ENCODE measurements at places on chromosomes 13 and 19.

- DNase-seq = no peak
Observed at GRCh38 chr19:10544242-10544752, 593 bp downstream of the ATG4D start.

- DNase-seq = no peak
Observed at GRCh38 chr13:40563350-40564125, 102.9 kb downstream of the FOXO1 start.

DNA sequence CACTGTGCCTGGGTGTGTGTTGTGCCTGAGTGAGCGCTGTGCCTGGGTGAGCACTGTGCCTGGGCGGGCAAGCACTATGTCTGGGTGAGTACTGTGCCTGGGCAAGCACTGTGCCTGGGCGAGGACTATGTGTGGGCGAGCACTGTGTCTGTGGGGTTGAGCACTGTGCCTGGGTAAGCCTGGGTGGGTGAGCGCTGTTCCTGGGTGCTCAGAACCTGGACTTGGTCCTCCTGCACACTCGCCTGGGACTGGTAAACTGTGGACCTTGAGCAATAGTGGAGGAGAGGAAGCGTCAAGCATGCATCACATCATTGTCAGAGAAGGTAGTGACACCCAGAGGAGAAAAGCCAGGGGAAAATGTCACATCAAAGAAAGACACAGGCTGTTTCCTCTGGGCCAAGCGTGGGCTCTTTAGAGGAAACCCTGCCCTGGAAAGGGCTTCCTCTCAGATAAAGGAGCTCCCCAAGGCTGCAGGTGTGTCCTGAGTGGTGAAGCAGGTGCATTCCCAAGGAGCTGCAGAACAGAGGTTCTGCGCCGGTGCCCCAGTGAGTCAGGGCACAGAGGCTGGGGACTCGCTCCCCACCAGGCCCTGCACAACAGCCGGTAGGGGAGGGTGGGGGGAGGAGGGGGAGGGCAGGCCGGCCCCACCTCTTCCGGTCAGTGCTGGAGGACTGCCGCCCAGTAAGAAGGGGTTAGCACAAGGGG is 141.2 kb downstream of the TEX29 start:
- DNase-seq = no peak

GRCh38 chr13:68023838-68024581 is 793.9 kb upstream of the PCDH9 start:
- no peak for DNase-seq

DNA sequence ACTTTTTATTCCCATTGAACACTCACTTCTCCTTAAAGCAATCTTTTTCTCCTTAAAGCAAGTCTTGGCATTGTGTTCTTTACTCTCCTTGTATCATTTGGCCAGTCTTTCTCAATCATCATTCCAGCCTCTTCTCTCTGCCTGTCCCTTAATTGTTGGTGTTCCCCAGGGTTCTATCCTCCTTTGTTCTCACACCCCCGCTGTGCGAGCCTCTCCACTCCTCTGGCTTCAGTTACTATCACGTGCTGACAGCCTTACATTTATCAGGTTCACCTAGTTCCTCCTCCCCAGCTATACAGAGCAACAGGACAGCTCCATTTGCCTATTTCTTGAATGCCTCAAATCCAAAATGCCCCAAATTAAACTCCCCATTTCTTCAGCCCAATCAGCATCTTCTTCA is 24.6 kb downstream of the CYSLTR2 start:
- DNase-seq = no peak

DNA sequence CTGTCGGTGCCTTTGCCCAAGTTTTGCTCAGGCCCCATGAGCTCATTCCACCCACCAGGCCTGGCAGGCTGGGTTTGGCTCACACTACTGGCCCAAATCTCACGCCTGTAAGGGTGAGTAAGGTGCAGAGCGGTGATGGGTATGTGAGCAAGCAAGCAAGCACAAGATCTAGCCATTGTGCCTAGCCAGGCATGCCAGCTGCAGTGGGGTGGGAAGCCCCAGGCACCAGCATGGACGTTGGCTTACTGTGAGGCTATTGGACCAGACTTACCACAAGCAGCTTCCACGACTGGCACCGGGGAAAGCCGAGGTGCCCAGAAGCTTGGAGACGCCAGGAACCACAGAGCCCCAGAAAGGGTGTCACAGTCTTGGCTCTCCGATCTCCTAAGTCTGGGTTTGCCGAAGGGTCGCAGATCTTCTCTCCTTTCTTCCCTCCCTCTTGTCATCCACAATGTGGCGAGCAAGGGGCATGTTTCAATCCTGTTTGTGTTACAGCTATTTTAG is 2659.4 kb upstream of the PCDH20 start:
- DNase-seq = no peak

DNA sequence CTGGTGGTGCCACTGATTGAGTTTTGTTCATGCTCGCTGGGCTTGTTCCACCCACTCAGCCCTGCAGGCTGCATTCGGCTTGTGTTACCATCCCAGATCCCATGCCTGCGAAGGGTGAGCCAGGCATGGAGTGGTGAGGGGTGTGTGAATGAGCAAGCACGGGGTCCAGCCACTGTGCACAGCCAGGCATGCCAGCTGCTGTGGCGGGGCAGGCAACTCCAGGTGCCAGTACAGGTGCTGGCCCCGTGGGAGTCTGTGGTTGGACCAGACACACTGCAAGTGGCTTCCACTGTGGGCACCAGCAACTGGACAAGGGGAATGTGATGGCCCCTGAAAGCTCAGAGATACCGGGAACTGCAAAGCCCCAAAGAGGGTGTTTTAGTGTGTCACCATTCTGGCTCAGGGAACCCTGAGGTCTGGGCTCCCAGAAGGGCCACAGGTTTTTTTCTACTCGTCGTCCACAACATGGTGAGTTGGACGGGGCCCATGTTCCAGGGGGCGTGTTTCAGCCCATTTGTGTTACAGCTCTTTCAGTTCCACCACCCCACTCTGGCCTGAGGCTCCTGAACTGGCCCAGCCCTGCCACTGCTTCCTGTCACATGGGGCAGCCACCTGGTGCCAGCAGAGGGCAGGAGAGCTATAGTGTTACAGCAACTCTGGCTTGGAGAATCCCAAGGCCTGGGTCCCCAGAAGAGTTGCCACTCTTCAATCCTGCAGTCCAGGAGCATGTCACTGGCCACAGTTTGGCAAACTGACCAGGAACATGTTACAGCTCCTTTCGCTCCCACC is 217.0 kb upstream of the OBI1 start:
- no peak for DNase-seq

GRCh38 chr19:2239771-2240770 is 3.4 kb downstream of the SF3A2 start:
- no peak for DNase-seq

GRCh38 chr13:102651892-102652291 is 43.0 kb downstream of the METTL21C start:
- DNase-seq = no peak

GRCh38 chr19:31312677-31313244 is 36.5 kb downstream of the TSHZ3 start:
- no peak for DNase-seq

DNA sequence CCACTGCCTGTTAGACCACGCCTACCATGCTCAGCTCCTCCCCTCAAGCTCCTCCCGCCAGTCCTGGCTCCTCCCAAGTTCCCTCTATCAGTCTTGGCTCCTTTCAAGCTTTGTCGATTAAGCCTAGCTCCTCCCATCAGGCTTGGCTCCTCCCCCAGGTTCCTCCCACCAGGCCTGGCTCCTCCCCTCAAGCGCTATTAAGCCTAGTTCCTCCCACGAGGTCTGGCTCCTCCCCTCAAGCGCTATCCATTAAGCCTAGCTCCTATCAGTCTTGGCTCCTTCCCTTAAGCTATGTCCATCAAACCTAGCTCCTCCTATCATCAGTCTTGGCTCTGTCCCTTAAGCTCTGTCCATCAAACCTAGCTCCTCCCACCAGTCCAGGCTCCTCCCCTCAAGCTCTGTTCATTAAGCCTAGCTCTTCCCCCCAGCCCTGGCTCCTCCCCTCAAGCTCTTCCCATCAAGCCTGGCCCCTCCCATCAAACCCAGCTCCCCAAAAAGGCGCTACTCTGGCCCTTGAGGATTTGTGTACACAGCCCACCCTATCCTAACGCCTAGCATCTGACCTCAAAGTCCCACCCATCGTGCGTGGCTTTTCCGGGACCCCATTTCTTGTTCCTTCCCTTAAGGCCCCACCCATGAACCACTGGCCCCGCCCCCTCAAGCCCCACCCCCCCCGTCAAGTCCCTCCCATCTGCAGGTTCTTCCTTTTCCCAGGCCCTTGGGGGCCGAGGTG is 10.0 kb downstream of the CAMSAP3 start:
- no peak for DNase-seq

DNA sequence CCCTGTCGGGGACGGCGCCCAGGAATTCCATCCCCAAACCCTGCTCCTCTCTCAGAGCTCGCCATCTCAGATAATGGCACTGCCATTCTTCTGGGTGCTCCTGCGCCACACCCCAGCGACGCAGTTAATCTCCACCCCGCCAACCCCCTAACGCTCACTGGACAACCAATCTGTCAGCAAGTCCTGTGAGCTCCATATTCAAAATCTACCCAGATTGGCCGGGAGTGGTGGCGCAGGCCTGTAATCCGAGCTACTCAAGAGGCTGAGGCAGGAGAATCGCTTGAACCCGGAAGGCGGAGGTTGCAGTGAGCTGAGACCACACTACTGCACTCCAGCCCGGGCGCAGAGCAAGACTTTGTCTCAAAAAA is 18.6 kb downstream of the FCGBP start:
- no peak for DNase-seq

GRCh38 chr19:45975306-45976070 is 1.8 kb upstream of the NOVA2 start:
- DNase-seq = no peak

GRCh38 chr19:54230031-54230430 is 7.2 kb upstream of the LILRB3 start:
- no peak for DNase-seq

GRCh38 chr13:109883181-109884180 is 97.1 kb upstream of the IRS2 start:
- no peak for DNase-seq

- DNase-seq = no peak
Observed at GRCh38 chr19:35389192-35389861, 18.5 kb downstream of the GPR42 start.

- DNase-seq = no peak
Observed at GRCh38 chr13:47170971-47171370, 274.1 kb upstream of the HTR2A start.
